ENCODE measurements at places on chromosomes 16 and 17. TPM values are rescaled to one million over a fixed set of nuclear protein-coding genes. Genes with fewer than 3 reads are reported as not detected.

Gene DHODH
- total RNA-seq = 18.3 TPM

Gene PPY
- not detected for total RNA-seq

GRCh38 chr17:10067446-10068143, 130.8 kb downstream of the GAS7 start:
- H3K27me3 ChIP-seq = no peaks in the 10 kb centered on the region
- H3K27ac ChIP-seq = no peak overlapping the region
- H3K4me1 ChIP-seq = no peaks in the 10 kb centered on the region
- DNase-seq = no peak
- no peaks in the 10 kb centered on the region for H3K36me3 ChIP-seq
- H3K4me3 ChIP-seq = no peak overlapping the region

DNA sequence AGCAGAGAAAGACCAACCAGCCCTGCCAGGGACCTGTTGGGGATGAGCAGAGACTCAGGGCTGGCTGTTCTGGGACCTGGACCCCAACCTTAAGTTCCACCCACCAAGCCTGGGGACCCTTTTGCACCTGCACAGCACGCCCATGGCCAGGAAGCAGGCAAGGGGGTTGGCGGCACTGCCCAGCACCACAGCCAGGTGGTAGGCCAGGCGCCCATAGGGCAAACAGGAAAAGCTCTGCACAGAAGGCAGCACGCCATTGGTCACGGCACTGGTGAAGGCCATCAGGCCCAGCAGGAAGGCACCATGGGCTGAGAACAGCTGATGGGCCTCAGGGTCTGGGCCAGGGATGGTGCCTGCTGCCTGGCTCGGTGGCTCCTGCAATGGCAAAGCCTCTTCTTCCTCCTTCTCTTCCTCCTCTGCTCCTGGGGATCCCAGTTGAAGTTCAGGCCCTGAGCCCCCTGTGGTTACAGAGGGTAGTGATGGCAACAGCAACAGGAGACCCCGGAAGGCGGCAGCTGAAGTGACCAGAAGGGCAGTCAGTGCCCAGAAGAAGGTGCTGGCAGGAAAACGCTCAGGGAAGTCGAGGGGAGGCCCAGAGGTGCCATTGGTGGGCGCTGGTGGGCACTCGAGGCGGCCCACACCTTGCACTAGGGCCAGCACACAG, 1.7 kb downstream of the SLC52A1 start:
- DNase-seq = no peak
- H3K27ac ChIP-seq = no peak overlapping the region
- peaks cover 2% of the 10 kb centered on the region for H3K27me3 ChIP-seq
- no peak overlapping the region for H3K4me3 ChIP-seq

DNA sequence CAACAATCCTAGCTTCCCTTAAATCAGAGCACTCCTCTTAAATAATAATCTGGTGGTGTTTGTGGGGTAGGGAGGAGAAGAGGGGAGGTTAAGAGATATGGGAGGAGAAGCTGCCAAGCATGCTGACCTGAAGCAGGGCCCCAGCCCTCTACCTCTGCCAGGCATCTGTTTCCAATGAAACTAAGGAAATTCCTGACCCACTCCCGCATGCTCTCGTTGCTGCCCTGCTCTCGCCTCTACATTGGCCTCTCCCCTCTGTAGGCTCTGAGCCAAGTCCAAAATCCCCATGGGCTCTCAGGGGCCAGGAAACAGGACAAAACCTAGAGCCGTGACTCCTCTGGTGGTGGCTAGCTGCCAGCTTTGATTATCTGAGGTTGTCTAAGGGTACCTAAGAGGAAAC, 559.5 kb upstream of the CDH11 start:
- H3K27ac ChIP-seq = no peak overlapping the region
- no peaks in the 10 kb centered on the region for H3K27me3 ChIP-seq
- no peak for DNase-seq
- no peaks in the 10 kb centered on the region for H3K36me3 ChIP-seq
- no peak overlapping the region for H3K4me3 ChIP-seq

DNA sequence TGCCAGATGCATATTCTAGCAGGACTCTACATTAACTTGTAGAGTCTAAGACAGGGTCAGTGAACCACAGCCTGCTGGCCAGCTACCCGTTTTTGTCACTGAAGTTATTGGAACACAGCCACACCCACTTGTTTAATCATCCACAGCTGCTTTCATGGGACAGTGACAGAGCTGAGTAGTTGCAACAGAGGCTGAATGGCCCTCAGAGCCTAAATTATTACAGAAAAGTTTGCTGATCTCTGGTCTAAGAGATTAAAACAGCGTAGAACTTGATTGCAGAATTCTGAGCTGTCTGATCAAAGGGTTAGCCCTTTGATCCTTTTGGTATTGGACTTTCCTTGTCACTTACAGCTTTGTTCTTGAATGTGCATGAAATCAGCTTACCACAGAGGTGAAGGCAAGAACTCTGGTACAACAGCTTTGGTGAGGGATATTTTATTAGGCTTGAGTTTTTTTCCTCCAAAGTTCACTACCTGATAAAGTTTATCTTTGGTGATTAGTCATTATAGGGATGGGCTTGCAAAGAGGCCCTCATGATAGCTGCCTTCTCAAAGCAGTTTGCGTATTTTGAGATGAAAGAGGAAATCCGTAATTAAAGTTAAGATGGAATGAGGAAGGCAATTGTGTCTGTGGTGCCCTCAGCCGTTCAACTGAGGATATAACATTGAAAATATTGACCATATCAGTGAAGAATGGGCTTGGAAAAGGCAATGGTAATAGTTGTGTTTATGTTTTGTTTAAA, 23.6 kb downstream of the ALDH3A2 start:
- no peaks in the 10 kb centered on the region for H3K27me3 ChIP-seq
- no peaks in the 10 kb centered on the region for H3K4me1 ChIP-seq
- peaks cover 15% of the 10 kb centered on the region for H3K36me3 ChIP-seq

DNA sequence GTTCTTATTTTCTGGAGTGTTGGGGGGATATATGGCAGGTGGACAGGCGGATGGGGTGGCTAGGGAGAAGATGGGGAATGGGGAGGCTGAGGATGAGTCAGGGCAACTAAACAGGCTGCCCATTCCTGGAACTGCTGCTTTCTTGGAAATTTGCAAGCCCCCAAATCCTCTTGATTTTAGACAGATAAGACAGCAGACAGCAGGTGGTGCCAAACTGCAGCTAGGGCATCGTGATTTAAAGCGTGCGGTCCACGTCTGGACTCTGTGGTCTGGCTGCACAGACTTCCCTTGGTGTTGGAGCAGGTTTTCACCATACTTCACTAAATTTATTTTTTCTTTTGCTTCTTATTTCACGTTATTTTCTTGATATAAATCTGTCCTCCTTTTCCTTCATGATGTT, 10.9 kb upstream of the KRT24 start:
- H3K27ac ChIP-seq = no peak overlapping the region
- no peaks in the 10 kb centered on the region for H3K4me1 ChIP-seq
- H3K27me3 ChIP-seq = peaks cover 2% of the 10 kb centered on the region
- no peak overlapping the region for H3K4me3 ChIP-seq
- DNase-seq = no peak

Data from activated naive CD4-positive, alpha-beta T cell treated with anti-CD3 and anti-CD28 coated beads for 36 hours (primary cell).